Foreskin melanocyte (primary cell): ENCODE measurements at places on chromosomes 5 and 9.

- DNase-seq, result no peak
Observed at GRCh38 chr5:124511791-124512190, 234.6 kb downstream of the ZNF608 start.

DNA sequence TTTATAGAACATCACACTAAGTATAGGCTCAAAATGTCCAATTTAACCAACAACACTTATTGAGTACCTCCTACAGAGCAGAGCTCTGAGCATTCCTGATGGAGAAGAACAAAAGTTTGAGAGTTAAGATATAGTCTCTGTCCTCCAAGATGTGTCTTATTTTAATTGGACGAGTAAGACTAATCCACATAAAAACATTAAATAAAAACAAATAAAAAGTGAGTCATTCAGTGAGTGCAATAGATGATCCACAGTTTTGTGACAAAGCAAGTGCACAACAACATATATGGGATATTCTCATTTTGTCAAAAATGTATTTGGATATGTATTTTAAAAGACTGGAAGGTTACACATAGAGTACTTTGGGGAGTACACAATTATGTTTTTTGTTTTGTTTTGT is 277.4 kb downstream of the FBXL17 start:
- no peak for DNase-seq

- DNase-seq, result no peak
Observed at GRCh38 chr5:73171495-73171894, 1.5 kb upstream of the TMEM174 start.

- no peak for DNase-seq
Observed at GRCh38 chr9:33354651-33355211, 47.6 kb downstream of the AQP7 start.

- no peak for DNase-seq
Observed at GRCh38 chr5:99639905-99640304, 711.1 kb upstream of the CHD1 start.

DNA sequence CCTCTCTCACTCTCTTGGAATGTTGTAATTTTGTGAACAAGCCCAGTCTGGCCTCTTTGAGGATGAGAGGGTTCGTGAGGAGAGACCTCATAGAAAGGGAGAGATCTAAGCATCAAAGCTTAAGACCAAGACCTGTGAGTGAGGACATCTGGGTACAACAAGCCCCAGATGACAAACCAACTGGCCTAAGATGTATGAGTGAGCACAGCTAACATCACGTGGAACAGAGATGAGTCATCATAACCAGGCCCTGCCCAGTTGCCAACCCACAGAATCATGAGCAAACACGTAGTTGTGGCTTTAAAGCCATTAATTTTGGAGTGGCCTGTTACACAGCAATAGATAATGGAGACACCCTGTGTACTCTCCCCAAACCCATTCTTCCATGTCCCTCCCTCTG is 439.1 kb upstream of the KIF2A start:
- peak; percentile 17 for DNase-seq

- no peak for DNase-seq
Observed at GRCh38 chr5:100697970-100698369, 162.8 kb downstream of the FAM174A start.

DNA sequence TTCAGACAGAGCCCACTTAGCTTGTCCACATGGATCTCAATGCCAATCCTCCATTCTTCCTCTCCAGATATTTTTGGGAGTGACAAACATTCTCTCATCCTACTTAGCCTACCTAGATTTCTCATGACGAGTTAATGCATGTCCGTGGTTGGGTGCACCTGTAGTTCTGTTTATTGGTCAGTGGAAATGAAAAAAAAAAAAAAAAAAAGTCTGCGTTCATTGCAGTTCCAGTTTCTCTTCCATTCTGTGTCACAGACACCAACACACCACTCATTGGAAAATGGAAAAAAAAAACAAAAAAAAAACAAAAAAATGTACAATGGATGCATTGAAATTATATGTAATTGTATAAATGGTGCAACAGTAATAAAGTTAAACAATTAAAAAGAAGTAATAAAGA is 59.0 kb downstream of the BASP1 start:
- DNase-seq, result no peak

DNA sequence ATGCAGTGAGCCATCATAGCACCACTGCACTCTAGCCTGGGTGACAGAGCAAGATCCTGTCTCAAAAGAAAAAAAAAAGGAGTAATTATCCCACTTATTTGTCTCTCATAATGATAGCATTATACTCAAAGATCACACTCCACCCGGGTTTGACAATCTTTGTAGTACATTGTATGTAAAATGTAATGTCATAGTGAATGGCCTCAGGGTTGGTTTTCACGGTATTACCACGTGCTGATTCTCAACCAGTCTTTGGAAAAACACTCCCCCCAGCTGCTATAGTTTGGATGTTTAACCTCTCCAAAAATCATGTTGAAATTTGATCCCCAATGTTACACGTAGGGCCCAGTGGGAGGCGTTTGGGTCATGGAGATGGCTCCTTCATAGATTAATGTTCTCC is 402.4 kb upstream of the GRAMD2B start:
- DNase-seq, result peak; percentile 78

GRCh38 chr9:105119156-105119555 is 125.3 kb upstream of the SLC44A1 start:
- DNase-seq, result no peak

GRCh38 chr5:64954518-64954917 is 185.8 kb downstream of the CWC27 start:
- no peak for DNase-seq

- no peak for DNase-seq
Observed at GRCh38 chr5:127685662-127686061, 17.5 kb upstream of the CCDC192 start.

GRCh38 chr5:176836811-176837706 is 26.7 kb downstream of the UNC5A start:
- DNase-seq, result no peak

DNA sequence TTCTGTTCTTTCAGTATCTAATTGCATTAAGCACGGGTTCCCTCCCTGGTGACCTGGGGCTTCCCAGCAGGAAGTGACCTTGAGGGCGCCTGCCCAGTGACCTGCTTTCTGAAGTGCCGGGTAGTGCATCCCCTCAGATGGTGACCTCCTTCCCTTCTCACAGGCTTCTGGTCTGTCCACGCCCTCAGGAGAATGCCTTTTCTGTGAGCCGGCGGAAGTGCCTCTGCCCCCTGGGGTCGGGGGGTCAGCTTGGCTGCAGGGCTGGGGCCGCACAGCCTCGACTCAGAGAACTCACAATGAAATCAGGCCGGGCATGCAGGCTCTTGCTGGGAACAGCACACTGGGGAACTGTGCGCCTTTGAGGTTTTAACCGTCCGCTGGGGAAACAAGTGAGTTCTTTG is 124.5 kb upstream of the PHYKPL start:
- no peak for DNase-seq

DNA sequence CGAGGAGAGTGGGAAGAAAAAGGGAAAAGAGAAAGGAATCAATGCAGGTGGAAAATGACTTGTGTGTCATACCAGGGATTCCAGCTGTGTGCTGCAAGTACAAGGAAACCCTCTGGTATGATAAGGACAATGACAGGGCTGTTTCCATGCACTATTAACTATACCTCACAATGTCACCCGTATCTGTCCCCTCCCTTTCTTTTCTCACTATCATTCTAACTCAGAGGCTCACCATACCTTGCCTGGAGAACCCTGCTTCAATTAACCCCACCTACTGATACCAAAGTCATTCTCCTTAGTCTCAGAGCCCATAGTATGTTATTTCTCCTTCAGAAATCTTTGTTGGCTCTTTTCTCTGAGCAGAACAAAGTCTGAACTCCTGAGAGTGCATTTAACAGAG is 236.2 kb upstream of the NREP start:
- DNase-seq, result no peak

DNA sequence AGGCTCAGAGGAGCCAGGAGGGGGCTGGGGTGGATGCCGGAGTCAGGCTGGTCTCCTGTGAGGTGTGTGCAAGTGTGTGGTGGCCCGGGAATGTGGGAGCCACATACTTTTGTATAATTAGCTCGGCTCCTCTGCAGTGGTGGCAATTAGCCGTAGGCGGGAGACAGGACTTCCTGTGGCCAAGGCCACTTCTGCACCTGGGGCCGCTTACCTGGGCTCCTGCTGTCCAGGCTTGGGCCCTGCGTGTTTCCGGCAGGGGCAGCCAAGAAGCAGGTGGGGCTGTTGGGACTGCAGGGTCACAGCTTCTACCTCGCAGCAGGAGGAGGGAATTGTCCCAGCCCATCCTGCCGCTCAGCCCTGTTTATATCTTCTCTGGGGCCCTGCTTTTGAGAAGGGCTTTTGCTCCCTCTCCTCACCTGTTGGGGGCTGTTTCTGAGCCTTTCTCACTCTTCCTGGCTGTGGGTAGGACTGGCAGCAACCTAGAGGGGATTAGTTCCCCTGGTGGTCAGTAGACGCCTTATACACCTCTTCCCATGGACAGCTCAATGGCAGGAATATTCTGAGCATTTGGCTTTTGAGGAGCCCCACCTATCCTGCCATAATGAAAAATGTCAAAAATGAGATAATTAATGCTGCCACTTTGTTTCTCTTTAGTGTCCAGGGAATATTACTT is 145.4 kb upstream of the PITX1 start:
- DNase-seq, result no peak

DNA sequence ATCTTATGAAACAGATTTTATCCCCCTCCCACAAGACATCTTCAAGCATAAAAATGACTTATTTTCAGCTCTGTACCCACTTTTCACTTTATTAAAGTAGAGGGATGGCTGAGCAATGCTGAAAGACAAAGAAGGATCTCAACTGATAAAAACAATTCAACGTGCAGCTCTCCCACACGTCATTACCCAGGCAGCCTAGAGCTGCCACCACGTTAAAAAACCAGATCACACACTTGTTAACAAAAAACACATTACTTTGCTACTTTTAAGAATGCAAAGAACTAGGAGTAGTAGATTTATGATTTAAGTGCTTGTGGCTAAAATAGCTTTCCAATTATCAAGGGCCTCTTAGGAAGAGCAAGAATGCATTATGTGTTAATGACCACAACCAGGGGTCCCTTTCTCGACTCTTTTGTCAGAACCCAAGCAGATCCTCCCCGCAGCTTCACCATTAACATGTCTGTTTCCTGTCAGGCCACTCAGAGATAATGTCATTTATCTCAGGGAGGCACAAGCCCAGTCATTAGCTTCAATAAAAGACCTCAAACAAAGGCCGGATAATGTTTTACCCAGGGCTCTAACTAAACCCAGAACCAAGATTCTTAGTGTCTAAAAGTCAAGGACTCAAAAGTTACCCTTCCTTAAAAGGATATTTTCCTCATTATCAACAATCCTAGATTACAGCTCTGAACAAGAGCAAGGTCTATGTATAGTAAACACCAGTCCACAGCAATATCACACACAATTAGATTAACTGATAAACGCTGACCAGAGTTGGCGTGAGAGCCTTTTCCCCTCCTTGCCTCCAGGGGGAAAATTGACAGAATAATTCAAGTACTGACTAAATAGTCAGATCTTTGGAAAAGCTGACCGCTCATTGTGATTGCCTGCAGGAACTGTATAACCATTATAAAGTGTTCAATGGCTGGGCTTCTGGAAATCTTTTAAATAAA is 7.5 kb downstream of the ZNF608 start:
- DNase-seq, result peak; percentile 90

GRCh38 chr9:119074017-119074416 is 295.2 kb downstream of the BRINP1 start:
- DNase-seq, result no peak

GRCh38 chr9:78261403-78262001 is 25.6 kb downstream of the CEP78 start:
- no peak for DNase-seq

DNA sequence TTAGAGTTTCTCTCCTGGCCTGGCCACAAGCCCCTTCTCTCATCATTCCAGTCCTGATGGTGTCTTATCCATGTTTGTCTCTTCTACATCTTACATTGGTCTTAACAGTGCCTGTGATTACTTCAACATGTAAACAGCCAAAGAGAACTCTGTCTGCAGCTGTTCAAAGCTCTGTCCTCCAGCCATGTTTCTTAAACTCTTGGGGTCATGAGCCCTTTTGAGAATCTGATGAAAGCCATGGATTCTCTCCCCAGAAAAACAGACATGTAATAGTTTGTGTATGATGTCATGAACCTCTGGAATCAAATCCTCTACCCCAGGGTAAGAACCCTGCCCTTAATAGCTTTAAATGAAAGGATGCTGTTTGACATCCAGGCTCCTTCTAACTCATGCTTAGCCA is 30.1 kb downstream of the MAMDC2 start:
- no peak for DNase-seq

DNA sequence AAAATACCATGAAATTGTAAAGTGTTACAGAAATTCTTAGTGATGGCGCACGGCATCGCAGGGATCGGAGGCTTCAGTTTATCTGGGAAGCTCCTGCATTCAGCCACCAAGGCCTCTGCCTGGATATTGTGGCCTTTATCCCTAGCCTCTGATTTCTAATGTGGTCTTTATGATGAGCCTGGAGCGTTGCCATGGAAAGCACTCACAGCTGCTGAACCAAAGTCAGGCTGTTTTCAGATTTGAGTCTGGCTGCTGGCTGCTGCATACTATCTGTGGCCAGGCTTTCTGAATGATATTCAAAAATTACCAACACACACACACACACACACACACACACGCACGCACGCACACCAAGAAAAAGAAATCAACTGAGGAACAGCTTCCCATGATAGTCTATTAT is 101.1 kb upstream of the ZNF366 start:
- no peak for DNase-seq

- DNase-seq, result no peak
Observed at GRCh38 chr5:67989456-67989855, 226.1 kb upstream of the PIK3R1 start.

DNA sequence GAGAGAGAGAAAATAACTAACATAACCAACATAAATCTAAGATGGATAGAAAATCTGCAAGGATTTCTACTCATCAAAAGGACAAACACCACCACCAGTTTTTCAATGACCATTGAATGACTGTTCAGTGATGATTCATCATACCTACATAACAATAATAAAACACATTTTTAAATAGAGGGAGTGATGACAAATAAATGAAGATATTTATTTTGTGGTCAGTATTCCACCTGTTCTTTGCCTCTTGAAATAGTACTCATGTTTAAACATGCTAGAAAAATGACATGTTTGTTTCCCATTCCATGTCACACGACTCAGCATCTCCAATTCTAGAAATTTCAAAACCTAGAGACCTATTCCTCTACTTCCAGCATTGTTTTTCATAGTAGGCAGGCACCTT is 34.6 kb upstream of the ADAMTS16 start:
- no peak for DNase-seq

GRCh38 chr5:136809382-136809781 is 444.0 kb upstream of the TRPC7 start:
- no peak for DNase-seq
